T follicular helper cell (primary cell): ENCODE measurements at places on chromosomes 2 and 18.

- no peak for DNase-seq
Measured at GRCh38 chr2:106108351-106108750, 85.8 kb downstream of the UXS1 start.

DNA sequence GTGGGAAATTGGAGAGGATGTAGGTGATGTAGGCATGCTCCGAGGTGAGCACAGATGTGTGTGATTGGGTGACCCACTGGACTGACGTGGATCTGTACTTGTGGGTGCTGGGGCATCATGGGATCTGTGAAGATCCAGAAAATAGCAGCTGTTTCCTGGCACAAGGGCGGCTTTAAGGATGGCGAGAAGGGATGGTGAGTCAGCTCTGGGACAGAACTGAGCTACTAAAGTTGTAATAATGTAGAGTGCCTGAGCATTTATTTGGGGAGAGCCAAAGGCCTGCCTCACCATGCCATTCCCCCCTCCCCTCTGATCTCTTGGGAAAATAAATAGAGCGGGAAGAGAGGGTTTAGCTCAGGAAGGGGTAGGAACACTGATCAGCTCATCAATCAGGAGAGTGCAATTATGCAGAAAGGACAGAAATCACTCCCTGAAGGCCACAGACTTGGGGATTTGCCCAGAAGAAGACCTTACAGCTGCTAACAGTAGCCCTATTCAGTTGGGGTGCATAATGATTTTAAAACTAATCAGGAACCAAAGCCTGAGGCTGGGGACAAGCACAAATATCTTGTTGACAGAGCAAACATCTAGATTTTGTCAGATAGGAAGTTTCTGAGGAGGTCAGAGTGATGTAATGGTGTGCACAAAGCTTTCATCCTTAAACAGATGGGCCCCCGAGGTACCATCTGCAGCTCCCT lies 30.3 kb downstream of the TANC1 start:
- no peak for DNase-seq

DNA sequence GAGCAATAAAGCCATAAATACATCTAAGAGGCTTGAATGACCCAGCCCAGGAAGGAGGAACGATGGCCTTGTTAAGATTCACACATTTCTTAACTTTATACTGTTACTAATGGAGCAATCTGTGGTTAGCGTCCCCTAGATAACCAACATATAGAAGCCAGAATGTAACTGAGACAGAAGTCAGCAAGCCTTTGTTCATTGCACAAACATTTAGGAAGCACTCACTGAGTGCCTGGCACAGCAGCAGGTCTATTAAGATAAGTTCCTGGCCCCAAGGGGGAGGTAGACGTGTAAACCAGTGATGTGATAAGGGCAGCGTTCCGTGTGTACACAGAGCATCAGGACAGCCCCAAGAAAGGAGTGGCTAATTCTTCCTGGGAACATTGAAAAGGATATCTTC lies 63.6 kb upstream of the ATL2 start:
- no peak for DNase-seq

DNA sequence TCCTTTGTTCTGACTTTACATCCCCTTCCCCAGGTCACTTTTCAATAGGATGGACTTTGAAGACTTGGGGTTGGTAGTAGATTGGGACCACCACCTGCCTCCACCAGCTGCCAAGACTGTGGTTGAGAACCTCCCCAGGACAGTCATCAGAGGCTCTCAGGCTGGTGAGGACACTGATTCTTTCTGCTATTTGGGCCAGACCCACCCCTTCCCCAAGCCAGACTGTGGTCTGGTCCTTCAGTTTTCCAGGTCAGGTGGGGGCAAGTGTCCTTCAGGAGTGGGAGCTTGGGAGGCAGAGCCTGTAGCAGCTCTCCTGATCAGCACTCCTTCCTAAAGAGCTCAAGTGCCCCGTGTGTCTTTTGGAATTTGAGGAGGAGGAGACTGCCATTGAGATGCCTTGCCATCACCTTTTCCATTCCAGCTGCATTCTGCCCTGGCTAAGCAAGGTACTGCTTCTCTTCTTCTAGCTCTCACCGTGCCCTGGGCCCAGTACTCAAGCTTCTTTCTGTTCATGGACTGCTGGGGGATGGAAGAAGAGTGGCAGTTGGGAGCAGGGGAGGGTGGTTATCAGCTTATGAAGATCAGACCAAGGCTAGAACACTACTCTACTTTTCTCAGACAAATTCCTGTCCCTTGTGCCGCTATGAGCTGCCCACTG lies 1.1 kb downstream of the RNF181 start:
- DNase-seq = no peak

DNA sequence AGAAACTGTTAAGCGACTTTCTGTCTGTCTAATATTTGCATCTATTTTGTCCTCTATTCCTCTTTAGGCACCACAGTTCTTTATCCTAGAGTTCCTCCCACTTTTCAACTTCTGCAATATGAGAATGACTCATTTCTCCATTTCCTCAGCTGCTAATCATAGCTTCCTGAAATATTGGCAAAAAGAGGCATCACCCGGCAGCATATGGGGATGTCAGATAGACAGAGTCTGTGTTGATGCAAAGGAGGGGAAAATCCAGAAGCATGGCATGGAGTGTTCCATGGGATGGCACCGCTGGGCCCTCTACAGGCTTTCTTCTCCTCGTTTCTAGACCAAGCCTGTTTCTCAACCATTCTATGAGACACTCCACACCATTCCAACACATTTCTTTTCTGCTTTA lies 93.4 kb downstream of the DOCK10 start:
- no peak for DNase-seq

GRCh38 chr18:8625461-8626092 lies 16.3 kb downstream of the RAB12 start:
- DNase-seq = no peak

GRCh38 chr18:59579509-59579908 lies 117.7 kb downstream of the CCBE1 start:
- DNase-seq = no peak

- no peak for DNase-seq
Measured at GRCh38 chr2:163157411-163157810, 318.8 kb upstream of the KCNH7 start.

- no peak for DNase-seq
Measured at GRCh38 chr18:50203801-50204604, 9.1 kb upstream of the MYO5B start.

DNA sequence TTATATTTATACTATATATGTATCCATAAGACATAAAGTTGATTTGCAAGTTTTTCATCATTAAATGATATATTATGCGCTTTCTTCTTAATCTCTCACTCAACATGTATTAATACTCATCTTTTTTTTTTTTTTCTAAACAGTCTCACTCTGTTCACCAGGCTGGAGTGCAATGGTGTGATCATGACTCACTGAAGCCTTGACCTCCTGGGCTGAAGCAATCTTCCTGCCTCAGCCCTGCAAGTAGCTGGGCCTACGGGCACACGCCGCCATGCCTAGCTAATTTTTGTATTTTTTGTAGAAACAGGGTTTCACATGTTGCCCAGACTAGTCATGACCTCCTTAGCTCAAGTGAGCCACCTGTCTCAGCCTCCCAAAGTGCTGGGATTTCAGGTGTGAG lies 51.4 kb upstream of the MAP4K3 start:
- DNase-seq = no peak

- DNase-seq = no peak
Measured at GRCh38 chr2:228227466-228227865, 46.0 kb upstream of the SPHKAP start.

- DNase-seq = no peak
Measured at GRCh38 chr2:216905649-216906329, 45.9 kb upstream of the TNP1 start.

GRCh38 chr2:108367014-108367413 lies 10.7 kb upstream of the SULT1C4 start:
- no peak for DNase-seq

GRCh38 chr2:202016579-202017227 lies 17.0 kb upstream of the FZD7 start:
- no peak for DNase-seq

DNA sequence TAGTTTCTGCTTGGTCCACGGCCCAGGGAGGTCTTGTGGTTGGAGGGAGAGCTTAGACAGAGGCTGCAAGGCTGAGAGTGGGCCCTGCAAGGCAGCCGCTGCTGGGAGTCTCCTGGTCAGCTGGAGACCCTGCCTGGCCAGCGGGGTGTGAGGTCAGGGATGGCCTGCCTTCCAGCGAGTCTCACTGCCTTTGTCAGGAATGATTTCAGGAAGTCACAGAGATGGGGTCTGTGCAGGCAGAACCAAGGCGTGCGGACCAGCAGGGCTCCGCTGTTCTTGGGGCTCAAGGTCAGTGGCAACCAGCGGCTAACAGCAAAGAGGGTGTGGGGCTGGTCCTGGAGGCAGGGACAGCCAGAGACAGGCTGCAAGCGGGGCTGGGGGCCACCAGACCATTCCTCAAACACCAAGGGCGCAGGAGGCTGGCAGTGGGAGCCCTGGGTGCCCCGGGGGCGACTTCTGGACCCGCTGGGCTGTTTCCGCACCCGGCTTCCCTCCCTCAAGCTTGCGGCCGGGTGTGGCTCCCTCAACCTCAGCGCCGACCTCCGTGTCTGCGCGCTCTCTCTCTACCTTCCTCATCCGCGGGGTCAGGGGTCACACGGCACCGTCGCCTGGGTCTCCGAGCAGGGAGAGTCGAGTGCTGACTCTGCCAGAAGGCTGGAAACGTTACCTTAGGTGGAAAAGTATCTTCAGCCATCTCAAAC lies 124.5 kb upstream of the CTDP1 start:
- DNase-seq = no peak

GRCh38 chr2:175929850-175930249 lies 72.2 kb downstream of the LNPK start:
- DNase-seq = no peak

GRCh38 chr18:25326361-25326952 lies 25.5 kb downstream of the ZNF521 start:
- DNase-seq = no peak

DNA sequence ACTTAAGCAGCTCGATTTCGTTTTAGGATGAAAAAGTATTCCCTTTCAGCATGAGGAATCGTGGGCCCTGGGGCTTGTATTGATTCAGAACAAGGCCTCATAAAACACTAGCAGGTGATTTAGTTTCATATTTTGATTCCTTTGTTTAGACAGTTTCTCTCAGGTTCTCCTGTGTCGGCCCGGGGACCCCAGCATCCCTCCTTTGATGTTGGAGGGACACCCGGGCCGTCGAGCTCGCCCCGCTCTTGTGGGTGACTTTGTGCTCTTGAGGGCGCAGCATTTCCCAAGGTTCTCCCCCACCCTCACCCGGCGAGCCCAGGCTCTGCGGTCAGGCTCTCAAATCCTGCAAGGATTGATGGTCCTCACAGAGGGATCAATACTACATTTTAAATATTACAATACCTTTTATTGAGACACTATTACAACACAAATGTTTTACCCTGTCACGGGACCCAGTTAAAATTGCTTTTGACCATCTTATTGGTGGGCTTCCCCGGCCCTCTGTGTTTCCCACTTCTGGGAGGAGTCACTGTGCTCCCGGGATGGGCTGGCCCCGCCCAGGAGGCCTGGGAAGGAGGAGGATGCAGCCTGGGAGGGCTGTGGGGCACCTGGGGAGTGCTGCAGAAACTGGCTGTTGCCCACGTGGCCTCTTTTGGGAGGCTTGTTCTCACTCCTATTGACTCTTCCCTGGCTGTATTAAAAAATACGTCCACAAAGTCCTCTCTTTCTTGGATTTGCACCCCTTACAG lies 222.6 kb downstream of the INSIG2 start:
- no peak for DNase-seq

- no peak for DNase-seq
Measured at GRCh38 chr2:45567288-45567963, 43.6 kb downstream of the SRBD1 start.

DNA sequence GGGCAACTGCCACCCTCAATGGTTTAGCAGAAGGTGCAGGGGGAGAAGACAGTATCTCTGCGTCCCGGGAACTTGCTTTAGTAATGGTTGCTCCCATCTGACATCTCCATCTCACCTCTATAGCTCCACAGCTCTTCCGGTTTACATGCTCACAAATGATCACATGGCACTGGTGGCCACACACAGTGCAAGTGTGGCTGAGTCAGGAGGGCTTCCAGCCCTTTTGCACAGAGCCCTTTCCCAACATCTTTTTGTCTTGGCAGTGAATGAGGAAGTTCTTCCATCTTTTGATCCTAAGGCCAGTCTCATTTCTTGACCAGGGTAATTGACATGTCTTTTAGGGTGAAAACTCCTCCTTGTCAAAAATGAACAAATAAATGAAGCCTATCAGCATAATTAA lies 347.7 kb downstream of the LPIN1 start:
- DNase-seq = no peak

GRCh38 chr2:11867926-11868325 lies 121.5 kb downstream of the LPIN1 start:
- no peak for DNase-seq

DNA sequence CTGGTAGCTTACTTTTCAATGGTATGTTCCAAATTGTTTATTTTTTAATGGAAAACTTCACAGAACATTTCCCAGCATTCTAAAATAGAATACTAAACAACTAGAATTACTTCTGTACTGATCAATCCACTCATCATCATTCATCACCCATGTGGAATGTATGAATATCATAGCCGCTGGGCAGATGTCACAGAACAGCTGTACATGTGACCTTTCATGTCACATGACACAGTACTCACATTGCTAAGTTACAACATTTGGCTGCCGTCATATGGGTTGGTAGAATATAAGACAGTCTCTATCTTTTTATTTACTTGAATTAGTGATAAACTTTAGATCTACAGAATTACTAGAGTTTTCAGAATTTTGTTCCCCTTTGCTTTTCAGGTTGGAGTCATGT lies 387.6 kb downstream of the ZEB2 start:
- DNase-seq = no peak

DNA sequence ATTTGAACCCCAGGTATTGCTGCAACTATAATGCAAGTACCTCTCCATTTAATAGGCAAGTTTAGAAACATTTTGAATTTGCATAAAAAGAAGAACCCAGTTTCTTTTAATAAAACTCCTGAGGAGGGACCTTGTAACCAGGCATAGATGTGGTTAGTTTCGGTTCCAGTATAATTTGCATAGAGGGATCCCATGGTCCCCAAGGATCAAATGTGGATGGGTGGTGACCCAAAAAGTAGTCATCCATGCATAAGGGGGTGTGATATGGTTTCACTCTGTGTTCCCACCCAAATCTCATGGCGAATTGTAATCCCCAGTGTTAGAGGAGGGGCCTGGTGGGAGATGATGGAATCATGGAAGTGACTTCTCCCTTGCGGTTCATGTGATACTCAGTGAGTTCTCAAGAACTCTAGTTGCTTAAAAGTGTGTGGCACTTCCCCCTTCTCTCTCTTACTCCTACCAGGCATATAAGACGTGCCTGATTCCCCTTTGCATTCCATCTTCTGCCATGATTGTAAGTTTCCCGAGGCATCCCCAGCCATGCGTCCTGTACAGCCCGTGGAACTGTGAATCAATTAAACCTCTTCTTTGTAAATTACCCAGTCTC lies 40.2 kb upstream of the SKA1 start:
- DNase-seq = no peak
